DMS79 (cell line): ENCODE measurements at places on chromosomes 6 and 20.

DNA sequence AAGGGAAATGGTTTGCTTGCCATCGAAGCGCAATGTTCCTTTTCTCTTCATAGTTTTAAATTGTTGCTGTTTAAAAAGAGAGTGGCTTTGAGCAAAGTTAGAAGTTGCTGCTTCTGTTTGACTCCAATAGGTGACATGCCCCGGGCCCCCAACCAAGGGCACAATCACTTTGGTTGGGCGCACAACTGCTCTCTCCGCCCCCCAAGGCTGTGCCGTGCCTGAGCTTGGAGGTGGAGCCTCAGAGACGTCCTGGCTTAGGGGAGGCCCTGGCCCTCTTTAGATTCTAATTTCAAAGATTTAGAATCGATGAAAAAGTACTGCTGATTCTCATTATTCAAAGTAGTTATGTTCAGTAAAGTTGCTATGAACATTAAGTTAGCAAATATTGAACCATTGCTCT, 725.9 kb downstream of the COL12A1 start:
- DNase-seq = no peak

GRCh38 chr20:50392138-50392866, 117.9 kb upstream of the PTPN1 start:
- DNase-seq = no peak

DNA sequence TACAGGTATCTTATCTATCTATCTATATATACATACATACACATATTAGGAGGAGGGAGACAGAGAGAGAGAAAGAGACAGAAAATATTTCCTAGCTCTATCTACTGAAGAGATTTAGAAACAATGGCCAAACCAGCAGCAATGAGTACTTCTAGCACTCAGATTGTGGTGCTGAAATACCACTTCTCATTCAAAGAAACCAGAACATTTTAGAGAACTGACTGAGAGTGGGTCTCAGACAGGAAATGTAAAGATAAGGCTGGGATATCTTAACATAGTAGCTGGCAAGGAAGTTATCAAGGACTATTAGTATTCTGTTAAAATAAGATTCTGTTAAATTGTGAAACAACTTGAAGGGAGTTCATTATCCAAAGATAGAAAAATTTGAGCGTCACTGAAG, 57.0 kb downstream of the DNAAF9 start:
- DNase-seq = no peak

DNA sequence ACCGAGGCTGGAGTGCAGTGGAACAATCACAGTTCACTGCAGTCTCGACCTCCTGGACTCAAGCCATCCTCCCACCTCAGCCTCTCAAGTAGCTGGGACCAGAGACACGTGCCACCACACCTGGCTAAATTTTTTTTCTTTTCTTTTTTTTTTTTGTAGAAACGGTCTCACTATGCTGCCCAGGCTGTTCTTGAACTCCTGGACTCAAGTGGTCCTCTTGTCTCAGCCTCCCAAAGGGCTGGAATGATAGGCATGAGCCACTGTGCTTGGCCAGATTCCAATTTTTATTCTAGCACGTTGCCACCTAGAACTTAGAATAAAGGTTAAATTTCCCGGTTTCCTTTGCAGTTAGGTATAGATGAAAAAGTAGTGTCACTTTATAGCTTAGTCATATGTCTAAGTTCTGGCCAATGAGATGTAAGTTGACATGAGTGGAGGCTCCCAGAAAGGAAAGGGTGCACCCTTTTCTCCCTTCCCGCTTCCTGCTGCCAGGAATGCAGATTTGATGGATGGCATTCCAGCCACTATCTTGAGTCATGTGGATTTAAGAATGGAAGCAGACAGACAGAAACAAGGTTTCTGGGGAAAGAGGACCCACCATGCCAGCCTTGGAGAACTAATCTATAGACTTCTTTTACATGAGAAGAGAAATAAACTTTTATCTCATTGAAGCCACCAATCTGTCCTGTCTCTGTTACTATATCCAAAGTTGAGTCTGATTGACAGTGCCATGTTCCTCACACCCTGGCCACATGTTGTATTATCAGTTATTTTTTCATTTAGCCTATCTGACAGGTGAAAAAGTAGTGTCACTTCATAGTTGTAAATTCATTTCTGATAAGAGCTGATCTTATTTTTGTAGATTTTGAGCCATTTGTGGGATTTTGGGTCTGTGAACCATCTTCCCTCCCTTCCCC, 60.6 kb upstream of the NCOA3 start:
- DNase-seq = no peak

DNA sequence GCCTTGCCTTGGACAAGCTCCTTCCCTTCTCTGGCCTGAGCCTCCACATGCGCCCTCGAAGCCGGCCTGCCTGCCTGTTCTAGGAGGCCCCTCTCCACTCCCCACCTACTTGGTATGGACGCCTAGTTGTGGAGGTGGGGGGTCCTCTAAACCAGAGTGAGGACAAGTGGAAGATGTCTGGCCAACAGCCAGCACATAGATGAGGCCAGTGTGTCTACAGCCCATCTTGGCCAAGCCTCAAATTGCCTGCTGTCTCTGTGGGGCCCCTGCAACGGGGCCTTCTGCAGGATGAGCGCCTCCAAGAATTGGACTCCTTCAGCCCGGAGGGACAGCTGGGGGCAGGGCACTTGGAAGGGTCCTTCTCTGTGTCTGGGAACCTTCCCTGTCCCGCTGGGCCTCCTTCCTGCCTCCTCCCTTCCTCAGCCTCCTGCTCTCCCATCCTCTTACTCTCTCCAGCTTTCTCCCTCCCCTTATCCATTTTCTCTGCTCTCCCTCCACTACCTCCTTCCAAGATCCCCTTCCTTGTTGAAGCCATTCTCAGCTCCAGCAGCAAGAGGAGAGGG, 1.6 kb downstream of the MDFI start:
- no peak for DNase-seq
